ENCODE measurements at places on chromosomes 4 and X.

DNA sequence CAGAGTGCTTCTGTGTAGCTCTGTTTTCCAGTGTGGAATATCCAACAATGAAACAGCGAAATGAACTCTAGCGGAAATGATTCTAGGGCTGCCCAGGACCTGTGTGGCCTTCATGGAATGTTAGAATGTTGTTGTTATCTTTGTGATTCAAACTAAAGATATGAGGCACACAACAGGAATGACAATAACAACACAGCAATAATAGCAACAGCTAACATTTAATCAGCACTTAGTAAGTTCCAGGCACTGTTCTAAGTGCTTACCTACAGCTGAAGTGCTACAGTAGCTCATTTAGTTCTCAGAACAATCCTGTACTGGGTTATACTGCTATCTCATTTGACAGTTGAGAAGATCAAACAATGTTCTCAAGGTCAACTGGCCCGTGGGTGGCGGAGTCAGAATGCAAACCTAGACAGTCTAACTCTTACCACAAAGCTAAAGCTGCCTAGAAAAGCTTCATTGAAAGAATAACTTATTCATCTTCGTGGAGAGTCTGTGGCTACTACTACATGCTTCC is 63.7 kb downstream of the MAML3 start:
- no peak for DNase-seq

DNA sequence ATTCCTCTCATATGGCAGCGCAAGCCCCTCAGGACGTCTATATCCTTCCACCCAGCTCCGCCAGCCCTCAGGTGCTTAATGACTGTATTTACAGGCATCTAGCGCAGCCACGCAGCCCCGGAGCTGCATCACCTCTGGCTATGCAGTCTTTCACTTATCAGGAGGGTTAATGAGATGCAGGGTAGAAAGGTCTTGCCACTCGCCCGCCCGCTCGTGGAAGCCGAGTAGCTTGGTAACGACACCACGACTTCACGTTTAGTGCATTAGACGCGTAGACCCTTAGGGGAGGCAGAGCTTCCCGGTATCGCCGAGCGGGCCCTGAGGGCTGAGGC is 1.5 kb upstream of the SLC16A2 start:
- no peak for DNase-seq

- no peak for DNase-seq
Measured at GRCh38 chr4:8557151-8558076, 22.8 kb upstream of the GPR78 start.

GRCh38 chr4:66956426-66956825 is 588.9 kb downstream of the CENPC start:
- no peak for DNase-seq

GRCh38 chr4:122584519-122584918 is 36.3 kb downstream of the IL21 start:
- no peak for DNase-seq

DNA sequence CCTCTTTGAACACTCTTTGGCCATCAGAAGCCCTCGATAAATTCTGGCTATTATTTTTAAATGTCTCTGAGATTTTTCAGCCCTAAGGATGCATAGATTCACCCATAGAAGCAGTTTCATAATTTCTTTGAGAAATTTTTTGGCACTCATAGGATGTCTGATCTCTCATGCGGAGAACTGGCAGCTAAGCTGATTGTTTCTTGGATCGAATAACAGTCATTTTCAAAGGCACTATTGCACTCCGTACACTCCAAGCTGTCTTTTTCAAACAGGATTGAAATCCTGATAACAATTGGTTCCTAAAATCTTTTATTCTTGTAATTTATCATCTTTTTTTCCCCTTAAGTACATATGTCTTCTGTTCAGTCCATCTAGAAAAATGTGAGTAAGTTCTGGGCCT is 411.9 kb downstream of the SPOCK3 start:
- DNase-seq: no peak

DNA sequence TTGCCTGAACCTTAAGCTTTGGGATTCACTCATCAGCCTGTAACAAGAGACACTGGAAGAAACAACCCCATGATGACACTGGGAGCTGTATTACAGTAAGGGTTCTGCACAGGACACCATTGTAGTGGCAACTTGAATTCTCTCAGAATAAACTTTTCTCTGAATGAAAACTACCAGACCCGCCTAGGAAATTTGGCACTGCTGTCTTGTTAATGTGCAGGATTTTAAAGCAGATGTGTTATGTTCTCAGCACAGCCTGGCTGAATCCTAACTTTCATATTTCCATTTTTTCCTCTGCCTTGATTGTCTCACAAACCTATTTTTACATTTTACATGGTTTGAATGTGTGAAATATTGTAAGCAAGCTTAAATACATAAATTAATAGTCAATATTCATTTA is 253.6 kb downstream of the UNC5C start:
- no peak for DNase-seq

DNA sequence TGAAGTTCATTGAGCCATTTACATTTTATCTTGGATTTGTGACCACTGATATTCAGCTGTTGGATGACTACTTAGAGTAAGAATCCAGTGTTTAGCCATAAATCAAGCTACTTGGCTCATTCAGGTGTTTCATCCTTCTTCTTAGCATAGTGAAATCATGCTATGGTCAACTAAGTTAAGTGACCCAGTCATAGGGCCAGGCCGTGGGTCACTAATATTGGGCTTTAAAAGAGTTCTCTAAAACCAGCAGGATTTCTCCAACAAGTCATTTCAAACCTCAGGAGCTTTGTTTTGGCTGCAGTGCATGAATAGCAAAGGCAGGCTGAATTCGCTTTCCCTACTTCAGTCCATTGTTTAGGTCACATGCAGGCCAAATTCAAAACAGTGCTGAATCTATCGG is 181.0 kb downstream of the MAML3 start:
- DNase-seq: no peak

GRCh38 chr4:119823891-119824290 is 195.3 kb upstream of the PDE5A start:
- DNase-seq: no peak

GRCh38 chr4:40848940-40849339 is 99.2 kb downstream of the NSUN7 start:
- DNase-seq: no peak

Data from CD4-positive, alpha-beta T cell treated with Interleukin-1 beta for 1 hour (primary cell).